Frontal cortex (tissue), 4 donors: ENCODE measurements at places on chromosomes 2 and 18. TPM values are rescaled to one million over a fixed set of nuclear protein-coding genes. Genes with fewer than 3 reads are reported as not detected.

- no peak for DNase-seq
Measured at GRCh38 chr2:112074506-112074905, 19.4 kb downstream of the TMEM87B start.

DNA sequence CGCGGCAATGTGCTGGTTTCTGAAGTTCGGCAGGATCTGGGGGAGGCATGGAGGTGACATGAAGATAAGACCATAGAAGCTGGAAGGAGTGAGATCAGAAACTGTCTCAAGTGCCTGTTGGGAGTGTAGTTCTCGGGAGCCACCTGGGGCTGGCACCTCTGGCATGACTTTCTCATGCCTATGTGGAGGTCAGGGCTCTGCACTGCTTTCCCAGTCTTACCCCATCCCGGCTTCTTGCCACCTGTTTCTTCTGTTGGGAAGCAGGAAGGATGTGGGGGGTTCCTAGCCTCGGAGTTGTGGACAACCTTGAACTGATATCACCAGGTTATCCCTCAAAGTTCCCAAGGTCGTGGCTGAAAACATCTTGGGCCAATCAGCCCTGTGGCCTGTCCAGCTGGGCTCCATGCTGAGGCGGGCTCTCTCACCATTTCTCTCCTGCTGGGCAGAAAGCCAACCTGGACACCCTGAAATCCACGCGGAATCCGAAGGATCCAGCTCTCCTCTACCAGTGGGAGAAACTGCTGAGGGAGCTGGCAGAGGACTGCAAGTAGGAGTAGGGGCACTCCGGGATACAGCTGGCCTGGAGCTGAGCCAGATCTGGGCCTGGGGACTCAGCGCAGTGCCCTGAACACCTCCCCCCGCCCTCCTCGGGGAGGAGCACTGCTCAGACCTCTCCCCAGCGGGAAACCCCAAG is 42.5 kb downstream of the FER1L5 start:
- no peak for DNase-seq

Gene TCF4
- 616 TPM for total RNA-seq

Gene CDH19
- total RNA-seq, result under 0.01 TPM

Gene ANKRD29
- total RNA-seq, result 2.4 TPM

Gene PTPN4
- 175 TPM for total RNA-seq

Gene CIB4
- total RNA-seq, result not detected

Gene CROCC2
- total RNA-seq, result not detected
